ENCODE measurements at places on chromosomes 16 and 17.

DNA sequence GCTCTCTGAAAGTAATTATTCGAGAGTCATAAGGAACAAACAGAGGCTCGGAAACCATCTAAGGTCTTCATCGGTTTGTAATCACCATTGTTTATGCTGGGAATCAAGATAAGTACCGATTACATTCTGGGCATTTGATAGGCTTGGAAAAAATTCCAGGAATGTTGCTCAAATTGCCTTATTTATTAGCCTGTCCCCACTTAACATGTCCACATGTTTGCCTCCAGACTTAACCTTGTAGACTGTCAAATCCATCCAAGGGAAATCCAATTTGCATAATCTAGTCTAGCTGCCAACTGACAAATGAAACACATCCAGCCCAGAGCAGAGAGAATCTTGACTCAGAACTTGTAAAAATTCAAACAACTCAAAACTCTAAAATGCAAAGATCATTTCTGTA, 51.3 kb upstream of the TMC5 start:
- DNase-seq = peak; percentile 51

DNA sequence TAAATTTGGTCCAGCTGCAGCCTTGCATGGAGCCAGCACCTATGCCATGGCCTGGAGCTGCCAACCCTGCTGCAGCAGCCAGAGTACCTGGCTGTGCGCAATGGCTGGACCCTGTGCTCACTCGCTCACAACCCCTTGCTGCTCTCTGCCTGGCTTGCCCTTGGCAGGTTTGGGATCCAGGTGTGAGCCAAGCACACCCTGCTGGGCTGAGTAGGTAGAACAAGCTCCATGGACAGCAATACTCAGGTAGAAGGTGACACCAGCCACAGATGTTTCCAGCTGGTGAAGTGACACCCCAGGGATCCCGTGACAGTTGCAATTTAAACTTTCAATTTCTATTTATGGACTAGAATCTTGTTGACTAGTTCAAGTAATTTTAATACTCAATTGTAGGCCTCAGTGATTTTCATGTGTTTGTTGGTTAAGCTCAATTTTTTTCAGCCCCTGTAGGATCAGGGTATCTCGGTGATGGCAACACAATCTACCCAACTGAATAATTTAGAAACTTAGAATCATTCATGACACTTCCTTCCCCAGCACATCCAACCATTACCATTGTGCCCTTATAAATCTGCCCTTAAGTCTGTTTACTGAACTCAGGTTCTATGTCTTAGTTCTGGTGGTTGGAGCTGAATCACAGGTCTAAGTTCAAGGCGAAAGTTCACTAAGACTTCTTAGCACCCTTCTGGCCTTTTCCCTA, 480.0 kb downstream of the PMP22 start:
- DNase-seq = no peak

GRCh38 chr16:12590963-12591362, 212.7 kb downstream of the CPPED1 start:
- no peak for DNase-seq

GRCh38 chr17:61161615-61162134, 238.0 kb upstream of the TBX2 start:
- DNase-seq = no peak

DNA sequence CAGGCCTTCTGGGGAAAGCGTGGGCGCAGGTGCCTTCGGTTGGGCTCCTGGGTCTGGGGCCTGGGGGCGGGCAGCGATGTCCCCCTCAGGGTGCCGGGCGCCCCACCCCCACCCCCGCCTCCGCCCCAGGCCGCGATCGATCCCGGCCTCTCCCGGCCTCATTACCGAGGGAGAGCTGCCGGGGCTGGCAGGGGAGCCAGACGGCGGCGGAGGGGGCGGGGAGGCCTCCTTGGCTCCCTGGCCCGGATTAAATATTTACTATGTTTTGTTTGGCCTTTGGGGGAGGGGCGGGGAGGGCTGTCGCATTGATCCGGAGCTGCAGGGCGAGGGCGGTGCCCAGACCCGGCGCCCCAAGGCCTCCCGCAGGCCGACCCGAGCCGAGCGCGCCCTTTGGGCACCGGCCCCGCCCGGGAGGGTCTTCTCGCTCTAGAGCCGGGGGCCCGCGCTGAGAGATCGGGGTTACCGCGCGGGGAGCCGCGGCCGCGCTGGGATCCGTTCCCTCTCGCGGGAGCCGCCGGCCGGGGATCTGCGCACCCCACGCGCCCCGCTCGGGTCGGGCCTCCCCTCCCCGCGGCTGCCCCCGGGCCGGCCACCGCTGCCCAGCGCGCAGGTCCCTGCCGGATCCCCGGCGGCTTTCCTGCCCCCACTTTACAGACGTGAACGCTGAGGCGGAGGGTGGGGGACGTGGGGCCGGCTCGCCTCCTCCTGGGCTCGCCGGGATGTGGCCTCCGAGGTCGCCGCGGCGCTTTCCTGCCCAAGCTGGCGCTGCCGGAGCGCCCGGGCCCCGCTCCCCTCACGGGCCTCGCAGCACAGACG, 27.0 kb downstream of the RTN4RL1 start:
- no peak for DNase-seq

DNA sequence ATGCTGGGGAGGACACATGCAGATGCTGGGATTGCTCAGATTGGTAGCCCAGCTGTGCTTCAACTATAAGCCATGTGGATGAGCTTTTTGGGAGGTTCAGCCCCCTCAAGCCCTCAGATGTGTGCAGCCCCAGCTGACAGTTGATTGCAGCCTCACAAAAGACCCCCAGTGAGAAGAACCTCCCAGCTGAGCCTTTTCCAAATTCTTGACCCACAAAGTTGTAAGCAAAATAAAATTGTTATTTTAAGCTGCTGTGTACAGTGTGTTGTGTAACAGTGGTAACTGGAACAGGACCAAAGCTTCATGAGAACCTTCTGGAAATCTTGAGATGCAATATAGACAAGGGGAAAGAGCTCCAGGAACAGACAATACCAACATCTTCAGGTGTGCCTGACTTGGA, 156.8 kb upstream of the IRX3 start:
- DNase-seq = no peak

GRCh38 chr16:4991754-4992153, 33.6 kb downstream of the SEC14L5 start:
- no peak for DNase-seq

GRCh38 chr16:70476272-70477020, 22.1 kb downstream of the FCSK start:
- DNase-seq = peak; percentile 61

GRCh38 chr16:88130681-88131080, 179.4 kb downstream of the BANP start:
- DNase-seq = no peak

- DNase-seq = no peak
Measured at GRCh38 chr16:64700628-64701027, 421.2 kb downstream of the CDH11 start.

DNA sequence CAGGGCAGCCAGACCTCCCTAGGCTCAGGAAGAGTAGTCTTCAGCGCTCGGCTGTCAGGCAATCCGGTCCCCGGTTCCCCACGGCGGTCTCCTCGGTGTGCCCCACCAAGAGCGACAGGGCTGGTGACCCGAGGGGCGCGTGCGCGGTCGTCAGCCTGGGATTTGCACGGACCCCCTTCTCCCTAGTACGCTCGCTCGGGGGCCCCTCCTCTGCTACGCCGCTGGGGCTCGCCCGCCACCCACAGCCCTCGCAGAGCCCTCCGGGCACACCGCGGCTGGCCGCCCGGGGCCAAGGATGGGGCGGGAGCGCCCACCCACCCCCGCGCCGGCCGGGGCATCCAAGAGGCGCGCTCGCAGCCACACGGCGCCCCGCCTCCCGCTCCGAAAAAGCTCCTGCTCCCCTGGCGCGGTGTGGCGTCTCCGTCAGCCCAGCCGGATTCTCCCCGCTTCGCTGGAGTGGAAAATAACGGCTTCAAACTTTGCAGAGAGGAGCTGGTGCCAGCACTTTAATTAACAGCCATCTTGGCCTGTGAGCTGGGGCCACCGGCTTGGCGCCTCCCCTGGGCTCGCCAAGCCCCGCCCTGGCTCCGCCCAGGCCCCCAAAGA, 2.1 kb upstream of the C1QL1 start:
- DNase-seq = no peak

DNA sequence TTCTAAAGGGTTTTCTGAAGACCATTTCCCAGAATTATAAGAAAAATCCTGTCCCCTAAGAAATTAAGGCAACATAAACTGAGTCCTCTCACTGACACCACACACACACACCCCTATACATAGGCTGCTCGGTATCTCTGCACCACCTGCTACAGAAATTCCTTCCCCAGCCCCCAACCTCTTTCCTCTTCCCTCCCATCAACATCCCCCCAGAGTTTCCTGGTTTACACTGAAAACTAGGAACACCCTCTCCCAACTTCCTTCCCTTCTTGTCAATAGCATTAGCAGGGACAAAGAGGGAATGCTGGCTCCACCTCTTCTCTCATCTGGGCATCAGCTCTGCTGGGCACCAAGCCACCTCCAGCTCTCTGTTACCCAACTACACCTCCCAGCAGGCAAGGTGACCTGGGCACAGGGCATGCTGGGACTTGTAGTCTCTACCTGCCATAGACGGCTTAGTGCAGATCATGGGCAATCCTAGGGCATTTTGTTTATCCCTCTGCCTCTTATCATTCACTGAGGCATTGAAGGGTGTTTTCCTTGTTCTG, 15.7 kb downstream of the CAVIN1 start:
- DNase-seq = peak; percentile 67

DNA sequence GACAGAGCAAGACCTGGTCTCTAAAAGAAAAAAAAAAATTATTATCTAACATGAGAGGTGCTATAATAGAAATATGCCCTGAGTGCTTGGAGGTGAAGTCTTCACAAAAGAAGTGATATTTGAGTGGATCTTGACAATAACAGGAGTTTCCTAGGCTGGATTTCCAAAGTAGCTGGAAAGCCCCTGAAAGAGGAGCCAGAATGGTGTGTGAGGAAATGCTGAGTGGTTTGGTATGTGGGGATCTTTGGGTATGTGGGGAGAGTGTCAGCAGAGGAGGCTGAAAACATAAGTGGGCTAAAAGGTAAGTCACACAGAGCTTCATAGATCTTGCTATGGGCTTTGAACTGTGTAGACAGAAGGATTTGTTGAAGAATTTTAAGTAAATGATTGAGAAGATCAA, 100.1 kb downstream of the YPEL2 start:
- no peak for DNase-seq

GRCh38 chr16:55572439-55572838, 6.0 kb downstream of the CAPNS2 start:
- no peak for DNase-seq

GRCh38 chr16:85641776-85642176, 28.7 kb downstream of the GSE1 start:
- DNase-seq = no peak

DNA sequence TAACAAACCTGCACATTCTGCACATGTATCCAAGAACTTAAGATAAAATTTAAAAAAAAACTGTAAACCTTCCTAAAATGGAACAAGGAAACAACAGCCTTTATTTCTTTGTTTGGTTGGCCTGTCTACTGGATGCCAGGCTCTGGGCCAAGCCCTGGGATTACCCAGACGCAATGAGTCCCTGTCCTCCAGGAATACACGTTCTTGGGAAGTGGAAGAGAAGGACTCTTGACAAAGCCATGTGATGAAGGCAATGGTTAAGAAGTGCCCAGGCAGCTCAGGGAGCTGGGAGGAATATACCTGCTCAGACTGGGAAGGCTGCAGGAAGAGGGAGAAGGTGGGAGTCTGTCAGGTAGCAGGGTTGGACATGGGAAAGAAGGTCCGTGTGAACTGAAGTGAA, 115.4 kb downstream of the AXIN2 start:
- no peak for DNase-seq

DNA sequence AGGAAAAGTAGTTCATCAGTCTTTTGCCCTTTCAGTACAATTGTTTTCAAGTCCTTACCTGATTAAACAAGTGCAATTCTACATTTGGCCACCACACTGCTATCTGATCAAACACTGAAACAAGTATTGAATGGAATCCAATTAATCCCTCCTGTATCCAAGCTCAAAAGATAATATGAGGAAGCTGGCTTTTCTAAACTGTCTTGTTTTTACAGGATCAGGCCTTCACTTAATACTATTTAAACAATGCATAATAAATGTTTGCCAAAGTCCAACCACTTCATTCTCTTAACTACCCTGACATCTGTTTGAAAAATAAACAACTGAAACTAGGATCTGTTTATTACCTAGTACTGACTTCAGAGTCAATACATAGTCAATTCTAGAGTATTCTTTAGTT, 131.6 kb downstream of the MRTFB start:
- DNase-seq = no peak

- no peak for DNase-seq
Measured at GRCh38 chr17:43411749-43412148, 13.0 kb downstream of the ARL4D start.

DNA sequence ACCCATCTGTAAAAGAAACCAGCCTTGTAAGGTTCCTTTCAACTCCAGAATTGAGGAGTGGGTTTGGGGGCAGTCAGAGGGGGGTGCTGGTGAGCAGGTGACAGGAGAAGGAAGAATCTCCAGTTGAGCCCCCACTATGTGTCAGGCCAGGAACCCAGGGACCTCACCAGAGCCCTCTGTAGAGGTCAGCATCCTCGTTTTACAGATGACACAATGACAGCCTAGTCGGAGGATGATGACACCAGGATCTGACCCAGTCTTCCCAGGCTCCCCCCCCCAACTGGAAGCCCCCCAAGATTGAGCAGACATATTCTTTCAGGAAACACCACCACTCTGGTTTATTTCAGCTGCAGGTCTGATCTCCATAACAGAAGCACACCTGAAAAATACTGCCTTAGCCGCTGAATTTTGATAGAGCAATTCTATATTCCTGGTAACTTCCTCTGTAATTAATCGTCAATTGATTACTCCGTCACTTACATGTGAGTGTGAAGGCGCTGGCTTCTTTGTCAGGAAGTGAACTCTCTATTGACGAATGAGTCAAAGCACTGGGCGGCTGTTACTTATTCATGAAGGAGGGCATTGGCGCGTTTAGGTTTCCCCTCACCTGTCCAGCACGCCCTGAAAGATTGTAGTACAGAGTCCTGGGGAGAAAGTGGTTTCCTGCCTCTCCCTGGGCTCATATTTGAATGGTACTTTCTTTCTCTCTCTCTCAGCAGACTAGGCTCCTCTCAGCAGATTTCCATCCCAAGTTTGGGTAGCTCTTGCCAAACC, 21.2 kb downstream of the SOCS3 start:
- no peak for DNase-seq

DNA sequence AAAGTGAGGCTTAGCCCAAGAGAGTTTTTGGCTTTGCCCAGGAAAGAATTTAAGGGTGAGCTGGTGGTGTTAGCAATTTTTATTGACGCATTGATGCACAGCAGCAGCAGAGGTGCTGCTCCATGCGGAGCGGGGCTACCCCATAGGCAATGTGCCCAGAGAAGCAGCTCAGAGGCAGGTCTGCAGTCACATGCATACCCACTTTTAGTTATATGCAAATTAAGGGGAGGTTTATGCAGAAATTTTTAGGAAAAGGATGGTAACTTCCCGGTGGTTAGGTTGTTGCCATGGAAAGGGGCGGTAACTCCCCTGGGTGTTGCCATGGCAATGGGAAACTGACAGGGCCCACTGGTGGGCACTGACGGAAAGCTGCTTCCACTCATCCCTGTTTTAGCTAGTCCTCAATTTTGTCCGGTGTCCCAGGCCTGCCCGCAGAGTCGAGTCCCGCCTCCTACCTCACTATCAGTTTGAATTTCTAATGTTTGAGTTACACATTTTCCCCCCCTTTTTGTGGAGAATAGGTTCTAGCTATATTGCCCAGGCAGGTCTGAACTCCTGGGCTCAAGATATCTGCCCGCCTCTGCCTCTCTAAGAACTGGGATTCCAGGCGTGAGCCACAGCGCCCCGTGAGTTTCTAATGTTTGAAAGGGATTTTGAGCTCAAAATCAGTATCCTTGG, 10.4 kb upstream of the GJD3 start:
- no peak for DNase-seq
